IMR-90 (cell line): ENCODE measurements at places on chromosomes 3 and 15. TPM values are rescaled to one million over a fixed set of nuclear protein-coding genes. Genes with fewer than 3 reads are reported as not detected.

Gene CIAO2A
- total RNA-seq, result 36.7 and 69.4 TPM in 2 replicates

Gene FAM81A
- not detected in 2 replicates for total RNA-seq

Gene ENTPD3
- total RNA-seq, result not detected in 2 replicates

Gene CCR2
- not detected in 2 replicates for total RNA-seq

Gene SLC22A14
- under 0.01 TPM in 1 of 2 replicates, not detected in the other for total RNA-seq

Gene DAZL
- not detected in 2 replicates for total RNA-seq

Gene ADCY5
- 0.18 and 0.56 TPM in 2 replicates for total RNA-seq

Gene ASB14
- total RNA-seq, result not detected in 2 replicates

Gene CRYGS
- 0.36 and 0.56 TPM in 2 replicates for total RNA-seq

Gene ZNF502
- 5.7 and 6.1 TPM in 2 replicates for total RNA-seq

Gene MAGI1
- total RNA-seq, result 24.2 and 26.4 TPM in 2 replicates

Gene ITIH1
- total RNA-seq, result not detected in 2 replicates

Gene TNFSF10
- total RNA-seq, result 1.1 and 1.3 TPM in 2 replicates

Gene DNAH12
- total RNA-seq, result under 0.01 TPM in 2 replicates

Gene SEMA3G
- total RNA-seq, result not detected in 2 replicates

Gene OPA1
- 73.7 and 95.5 TPM in 2 replicates for total RNA-seq

Gene CLDN1
- 4.7 and 7.2 TPM in 2 replicates for total RNA-seq

Gene ZIC1
- total RNA-seq, result not detected in 2 replicates

Gene HTR3E
- not detected in 2 replicates for total RNA-seq

Gene AGBL1
- not detected in 2 replicates for total RNA-seq

Gene WDR72
- total RNA-seq, result not detected in 2 replicates

Gene GATA2
- total RNA-seq, result 2.2 and 2.8 TPM in 2 replicates

Gene SCAANT1
- not detected in 2 replicates for total RNA-seq

Gene CYP1A1
- under 0.01 TPM in 2 replicates for total RNA-seq

Gene COL6A5
- not detected in 2 replicates for total RNA-seq

Gene FANCD2OS
- total RNA-seq, result not detected in 2 replicates

Gene TP63
- total RNA-seq, result not detected in 2 replicates

Gene TTC21A
- total RNA-seq, result 0.56 and 0.90 TPM in 2 replicates

Gene IGSF10
- under 0.01 TPM in 2 replicates for total RNA-seq

Gene AHSG
- not detected in 2 replicates for total RNA-seq

Gene RLBP1
- total RNA-seq, result not detected in 2 replicates

Gene ITGB5
- total RNA-seq, result 71.7 and 85.0 TPM in 2 replicates
